ENCODE measurements at places on chromosomes 2 and 18. TPM values are rescaled to one million over a fixed set of nuclear protein-coding genes. Genes with fewer than 3 reads are reported as not detected.

THADA gene
- total RNA-seq = 24.3 TPM

CLEC4F gene
- total RNA-seq = not detected

CHRNA1 gene
- total RNA-seq = 0.09 TPM

CYTIP gene
- not detected for total RNA-seq

LRRC30 gene
- not detected for total RNA-seq

IL36G gene
- not detected for total RNA-seq

CTLA4 gene
- not detected for total RNA-seq

METTL5 gene
- 54.0 TPM for total RNA-seq

C1QL2 gene
- total RNA-seq = not detected

AOX1 gene
- total RNA-seq = 3.9 TPM

CRIM1 gene
- 1,178 TPM for total RNA-seq

GNAL gene
- total RNA-seq = 0.47 TPM

MOGAT1 gene
- total RNA-seq = not detected

TTR gene
- total RNA-seq = not detected

CD28 gene
- total RNA-seq = under 0.01 TPM

UGT1A5 gene
- total RNA-seq = not detected

CCDC85A gene
- total RNA-seq = 11.2 TPM

LIMS3 gene
- total RNA-seq = 28.2 TPM

ASAP2 gene
- 61.9 TPM for total RNA-seq

EFEMP1 gene
- total RNA-seq = 2,267 TPM

PCARE gene
- total RNA-seq = under 0.01 TPM

PSMA8 gene
- not detected for total RNA-seq

DCC gene
- total RNA-seq = under 0.01 TPM

LIMS4 gene
- 19.5 TPM for total RNA-seq

ITGB6 gene
- total RNA-seq = not detected

MC5R gene
- total RNA-seq = not detected

QPCT gene
- 16.7 TPM for total RNA-seq

Data from endothelial cell of coronary artery (primary cell).